ENCODE measurements at places on chromosomes 12 and 14.

DNA sequence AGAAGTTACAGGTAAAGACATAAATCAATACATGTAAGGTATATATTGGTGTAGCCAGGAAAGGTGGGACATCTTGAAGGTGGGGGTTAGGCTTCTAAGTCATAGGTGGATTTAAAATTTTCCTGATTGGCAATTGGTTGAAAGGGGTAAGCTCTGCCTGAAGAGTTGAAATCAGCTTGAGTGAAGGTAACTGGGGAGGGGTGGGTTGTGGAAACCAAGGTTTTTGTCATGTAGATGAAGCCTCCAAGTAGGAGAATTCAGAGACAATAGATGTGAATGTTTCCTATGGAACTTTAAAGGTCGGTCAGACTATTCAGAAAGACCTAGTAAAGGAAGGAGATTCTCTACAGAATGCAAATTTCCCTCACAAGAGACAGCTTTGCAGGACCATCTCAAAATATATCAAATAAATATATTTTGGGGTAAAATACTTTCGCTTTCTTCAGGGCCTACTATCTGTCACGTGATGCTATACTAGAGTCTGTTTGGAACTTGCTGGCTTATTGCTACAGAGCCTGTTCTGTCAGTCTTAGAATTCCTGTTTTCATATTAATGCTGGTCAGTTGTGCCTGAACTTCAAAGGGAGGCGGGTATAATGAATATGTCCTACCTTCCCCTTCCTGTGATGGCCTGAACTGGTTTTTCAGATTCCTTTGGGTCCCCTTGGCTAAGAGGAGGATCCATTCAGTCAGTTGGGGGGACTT is 20.6 kb upstream of the SPATA7 start:
- no peak for DNase-seq

DNA sequence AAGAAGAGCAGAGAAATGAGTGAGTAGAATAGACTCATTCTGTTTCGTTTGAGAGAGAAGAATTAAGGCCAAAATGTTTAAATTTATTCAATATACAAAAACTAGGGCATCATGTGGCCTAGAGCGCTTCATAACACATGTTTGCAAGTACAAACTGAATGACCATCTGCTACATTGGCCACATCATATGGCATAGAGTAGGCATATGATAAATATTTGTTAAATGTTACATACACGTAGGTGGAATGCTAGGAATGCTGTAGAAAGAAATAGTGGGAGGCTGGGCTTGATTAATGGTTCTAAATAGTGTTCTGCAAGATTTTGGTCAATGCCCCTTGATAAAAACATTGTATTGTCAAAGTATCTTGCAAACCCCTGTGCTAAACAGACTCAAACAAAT is 10.8 kb downstream of the MGP start:
- DNase-seq: no peak

DNA sequence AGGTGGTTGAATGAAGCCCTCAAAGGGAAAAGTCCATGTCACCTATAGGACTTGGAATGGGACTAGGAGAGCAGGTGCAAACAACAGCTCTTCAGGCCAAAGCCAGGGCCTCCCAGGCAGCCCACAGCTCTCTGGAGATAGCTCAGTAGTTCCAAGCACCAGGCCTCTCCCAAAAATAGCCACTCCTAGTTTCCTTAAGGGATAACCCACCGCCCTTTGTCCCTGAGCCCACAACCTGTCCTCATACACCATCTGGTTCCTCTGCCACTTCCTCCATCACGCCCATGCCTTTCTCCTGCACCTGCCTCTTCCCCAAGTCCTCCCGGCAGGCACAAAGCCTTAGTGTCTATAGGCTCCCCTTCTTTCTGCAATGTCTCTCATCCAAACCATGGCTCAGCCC is 2.1 kb downstream of the RAB15 start:
- no peak for DNase-seq

GRCh38 chr14:88299865-88300530 is 23.1 kb downstream of the KCNK10 start:
- DNase-seq: no peak

GRCh38 chr12:9221483-9221882 is 13.3 kb upstream of the PZP start:
- DNase-seq: no peak

DNA sequence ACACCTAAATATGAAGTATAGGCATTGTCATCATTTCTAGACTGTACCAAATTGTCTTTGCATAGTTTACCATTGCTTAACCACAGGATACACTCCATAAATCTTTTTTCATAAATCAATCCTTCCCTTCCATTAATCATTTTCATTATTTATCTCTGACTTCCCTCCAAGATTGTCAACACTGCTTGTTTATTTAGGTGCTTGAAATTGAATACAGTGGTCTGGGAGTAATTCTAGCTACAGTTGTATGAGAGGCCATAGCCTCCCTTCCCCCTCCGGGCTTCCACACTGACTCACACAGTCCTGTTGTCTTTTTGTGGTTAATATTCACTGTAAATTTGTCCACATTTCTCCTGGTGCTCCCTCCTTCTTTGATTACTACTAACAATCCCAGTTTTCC is 114.2 kb upstream of the ARID2 start:
- no peak for DNase-seq

GRCh38 chr14:55123852-55124639 is 5.0 kb upstream of the LGALS3 start:
- DNase-seq: no peak

DNA sequence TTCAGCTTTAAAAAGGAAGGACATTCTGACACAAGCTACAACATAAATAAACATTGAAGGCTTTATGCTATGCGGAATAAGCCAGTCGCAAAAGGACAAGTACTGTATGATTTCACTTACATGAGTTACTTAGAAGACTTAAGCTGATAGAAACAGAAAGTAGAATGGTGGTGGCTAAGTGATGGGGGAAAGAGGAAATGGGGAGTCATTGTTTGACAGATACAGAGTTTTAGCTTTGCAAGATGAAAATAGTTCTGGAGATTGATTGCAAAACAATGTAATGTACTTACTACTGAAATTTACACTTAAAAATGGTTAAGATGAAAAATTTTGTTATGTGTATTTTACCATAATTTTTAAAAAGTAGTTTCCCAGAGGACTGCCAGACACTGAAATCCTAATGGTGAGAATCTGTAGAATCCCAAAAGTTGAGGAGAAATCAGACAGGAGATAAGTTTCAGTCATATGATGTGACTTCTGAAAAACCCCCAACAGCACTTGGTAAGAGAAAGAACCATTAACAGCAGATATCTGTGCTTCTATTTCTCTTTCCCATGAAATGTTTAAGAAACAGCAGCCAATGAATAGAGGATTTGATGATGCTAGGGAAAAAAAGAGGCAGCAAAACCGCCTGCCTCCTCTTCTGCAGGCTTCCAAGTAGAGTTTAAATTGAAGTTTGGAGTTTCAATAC is 16.6 kb upstream of the CLEC2A start:
- DNase-seq: peak; percentile 14

DNA sequence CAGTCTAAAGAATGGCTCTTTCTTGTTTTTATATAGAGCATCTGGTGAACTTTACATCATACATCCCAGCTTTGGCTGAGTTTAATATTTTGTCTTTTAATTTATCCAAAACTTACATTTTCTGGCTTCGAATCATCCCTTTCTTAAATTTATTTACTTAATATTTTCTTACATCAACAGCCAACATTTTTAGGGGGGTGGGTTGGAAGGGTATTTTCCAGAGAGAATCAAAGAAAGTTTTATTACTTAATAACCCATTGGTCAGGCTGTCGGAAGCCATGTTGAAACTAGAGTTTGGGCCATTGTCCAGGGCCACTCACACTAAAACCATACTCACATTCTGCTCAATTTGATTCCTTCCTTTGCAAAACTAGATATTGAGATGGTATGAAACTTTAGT is 220.2 kb downstream of the AEBP2 start:
- no peak for DNase-seq

- DNase-seq: no peak
Observed at GRCh38 chr12:80443974-80444666, at the start of gene PTPRQ. TSS of gene PTPRQ (plus strand) at chr12:80444235. CDS start at chr12:80444346, 111 bp downstream.

DNA sequence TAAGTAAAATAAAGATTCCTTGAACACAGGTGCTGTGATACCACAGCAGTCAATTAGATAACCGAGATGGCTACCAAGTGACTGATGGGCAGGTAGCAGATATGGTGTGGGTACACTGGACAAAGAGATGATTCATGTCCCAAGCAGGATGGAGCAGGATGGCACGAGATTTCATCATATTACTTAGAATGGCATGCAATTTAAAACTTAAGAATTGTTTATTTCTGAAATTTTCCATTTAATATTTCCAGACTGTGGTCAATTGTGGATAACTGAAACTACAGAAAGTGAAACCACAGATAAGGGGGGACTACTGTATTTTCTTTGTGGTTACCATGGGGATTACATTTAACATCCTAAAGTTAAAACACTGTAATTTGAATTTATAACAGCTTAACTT is 7.5 kb upstream of the ZFP36L1 start:
- no peak for DNase-seq

GRCh38 chr12:108965886-108966285 is 55.0 kb downstream of the SVOP start:
- no peak for DNase-seq

GRCh38 chr14:67683842-67684241 is 9.4 kb upstream of the VTI1B start:
- DNase-seq: no peak

GRCh38 chr12:76588881-76589565 is 29.5 kb upstream of the OSBPL8 start:
- no peak for DNase-seq

GRCh38 chr12:70645494-70646317 is 8.5 kb upstream of the PTPRB start:
- no peak for DNase-seq

DNA sequence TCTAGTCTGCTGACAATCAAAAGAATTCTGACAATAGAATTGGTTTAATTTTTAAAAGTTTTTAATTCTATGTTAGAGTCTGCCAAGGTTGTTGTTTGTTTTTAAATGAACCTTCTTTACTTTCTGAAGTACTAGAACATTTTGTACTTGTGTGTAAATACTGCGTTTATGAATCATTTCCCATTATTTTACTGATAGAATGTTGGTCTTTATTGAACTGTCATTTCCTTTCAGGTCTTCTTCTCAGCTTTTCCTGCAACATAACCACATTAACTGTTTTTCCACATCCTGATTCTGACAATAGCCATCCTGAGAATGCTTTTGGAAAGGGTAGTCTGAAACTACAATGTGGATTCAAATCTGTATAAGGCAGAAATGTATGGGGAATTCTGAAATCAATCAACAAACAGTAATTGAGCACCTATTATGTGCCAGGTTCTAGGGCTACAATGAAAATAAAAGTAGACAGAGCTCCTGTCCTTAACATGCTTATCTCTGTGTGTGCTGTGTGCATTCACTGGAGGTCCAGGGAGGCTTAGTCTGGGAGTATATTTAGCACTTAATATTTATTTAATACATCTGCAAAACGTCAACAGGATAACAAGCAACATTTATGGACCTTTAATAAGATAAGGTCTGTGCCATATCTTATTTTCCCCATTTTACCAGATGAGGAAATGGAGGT is 73.1 kb upstream of the SLC38A2 start:
- DNase-seq: no peak

GRCh38 chr14:35989736-35990135 is 163.6 kb downstream of the BRMS1L start:
- DNase-seq: no peak

DNA sequence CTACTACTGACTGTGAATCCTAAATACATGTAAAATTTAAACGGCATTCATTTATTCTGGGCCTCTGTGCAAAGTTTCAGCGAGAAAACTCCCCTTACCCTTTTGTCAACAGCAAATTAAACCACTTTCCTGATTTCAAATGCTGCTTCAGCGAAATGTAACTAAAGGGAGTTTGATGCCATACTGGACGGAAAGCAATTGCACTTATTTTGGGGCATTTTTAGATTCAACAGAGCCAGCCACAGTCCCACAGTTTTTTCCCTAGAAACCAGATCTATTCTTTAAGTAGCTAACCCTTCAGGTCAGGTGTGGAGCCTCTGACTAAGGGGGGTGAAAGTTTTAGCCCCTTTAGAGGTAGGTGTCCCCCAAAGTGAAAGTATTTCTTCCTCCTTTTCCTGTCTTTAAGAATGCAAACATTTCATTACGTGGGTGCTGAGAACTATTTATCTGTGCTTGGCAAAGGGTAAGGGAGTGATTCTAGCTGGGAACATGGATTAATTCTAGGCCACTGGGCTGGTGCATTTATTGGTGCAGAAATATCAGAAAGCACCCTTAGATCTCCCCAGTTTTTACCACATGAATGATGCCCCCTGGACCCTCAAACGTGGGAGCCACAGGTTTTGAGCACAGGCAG is 72.7 kb downstream of the SPTB start:
- no peak for DNase-seq

- DNase-seq: no peak
Observed at GRCh38 chr12:79698966-79699365, 8.2 kb upstream of the PAWR start.

- no peak for DNase-seq
Observed at GRCh38 chr12:80565271-80565670, 121.2 kb downstream of the PTPRQ start.

DNA sequence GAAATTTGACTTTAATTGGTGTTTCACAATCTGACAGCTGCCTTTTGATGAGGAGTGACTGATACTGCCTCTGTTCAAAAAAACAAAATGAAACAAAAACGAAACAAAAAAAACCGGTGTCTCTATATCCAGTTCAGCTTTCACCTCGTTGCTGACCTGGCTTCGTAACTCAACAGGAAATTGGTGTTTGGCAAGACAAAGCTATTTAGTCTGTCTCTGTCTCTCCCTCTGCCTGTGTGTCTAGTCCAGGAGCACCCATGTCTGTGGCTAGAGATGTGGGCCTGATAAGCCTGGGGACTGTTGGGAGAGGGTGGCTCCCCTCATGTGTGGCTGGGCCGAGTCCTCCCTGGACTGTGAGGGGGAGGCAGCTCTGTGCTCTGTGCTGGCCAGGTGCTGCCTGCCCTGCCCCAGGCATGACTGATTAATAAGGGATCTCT is 11.3 kb downstream of the CACNA1C start:
- DNase-seq: peak; percentile 36

DNA sequence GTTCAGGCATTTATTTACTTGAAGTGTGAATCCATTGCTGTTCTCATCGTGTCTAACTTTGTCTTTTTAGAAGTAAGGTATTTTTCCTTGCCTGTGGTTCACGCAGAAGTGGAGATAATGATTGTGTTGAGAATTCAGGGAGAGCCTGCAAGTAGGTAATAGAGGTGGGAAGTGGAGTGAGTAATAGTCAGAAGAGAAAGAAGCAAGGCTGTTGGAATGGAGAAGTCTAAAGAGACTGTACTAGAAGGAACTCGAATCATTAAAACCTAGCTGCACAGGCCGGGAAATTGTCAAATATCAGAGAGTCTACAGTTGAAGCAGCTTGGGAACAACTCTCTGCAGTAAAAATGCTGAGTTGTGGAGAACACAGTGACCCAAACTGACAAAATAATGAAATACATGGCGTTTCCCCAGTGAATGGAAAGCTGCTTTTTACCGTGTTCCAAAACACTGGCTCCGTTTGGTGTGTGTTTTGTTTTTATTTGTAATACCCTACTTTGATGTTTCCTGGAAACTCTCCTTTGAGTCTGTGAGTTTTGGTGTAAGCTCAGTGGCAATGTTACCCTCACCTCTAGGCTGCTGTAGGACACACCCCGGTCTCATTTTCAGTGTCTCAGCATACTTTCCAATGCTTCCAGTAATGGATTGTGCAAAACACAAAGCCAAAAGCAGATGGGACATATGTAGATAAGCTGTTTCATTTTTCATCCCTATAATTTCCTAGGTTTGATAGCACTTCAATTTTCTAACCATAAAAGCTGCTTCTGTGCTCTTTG is 146.6 kb downstream of the CRADD start:
- no peak for DNase-seq
